Fibroblast of lung (primary cell): ENCODE measurements at places on chromosomes 13 and 19. TPM values are rescaled to one million over a fixed set of nuclear protein-coding genes. Genes with fewer than 3 reads are reported as not detected.

DNA sequence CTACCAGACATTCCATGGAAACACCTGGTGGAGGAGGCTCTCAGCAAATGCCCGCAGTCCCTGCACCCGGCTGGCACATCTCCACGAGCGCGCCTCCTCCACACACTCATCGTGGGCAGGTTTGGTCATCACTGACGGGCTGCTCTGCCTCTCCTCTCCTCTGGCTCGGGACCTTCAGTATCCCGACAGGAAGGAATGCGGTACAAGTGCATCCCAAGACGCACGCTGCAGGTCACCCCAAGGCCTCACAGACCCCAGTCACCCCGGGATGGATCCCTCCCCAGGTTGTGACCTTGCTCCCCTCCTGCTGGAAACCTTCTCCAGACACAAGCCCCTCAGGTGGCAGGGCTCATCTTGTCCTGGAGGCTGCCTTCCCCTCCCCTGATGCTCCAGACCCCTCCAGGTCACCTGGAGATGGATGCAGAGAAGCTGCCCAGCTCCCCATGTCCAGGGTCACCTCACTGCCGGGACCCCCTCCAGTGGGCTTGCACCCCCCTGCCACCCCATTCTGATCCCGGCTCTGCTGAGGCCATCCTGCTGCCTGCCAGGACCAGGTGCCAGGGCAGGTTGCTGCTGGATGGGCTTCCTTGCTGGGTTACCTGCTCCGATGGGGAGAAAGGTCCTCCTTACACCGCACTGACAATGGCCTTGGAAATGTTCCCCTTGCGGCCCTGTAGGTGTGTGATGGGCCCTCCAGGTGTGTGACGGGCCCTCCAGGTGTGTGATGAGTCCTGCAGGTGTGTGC, 29.9 kb downstream of the C13orf46 start:
- H3K4me1 ChIP-seq: peaks cover 9% of the 10 kb centered on the region
- H3K27me3 ChIP-seq: no peaks in the 10 kb centered on the region
- H3K4me3 ChIP-seq: no peak overlapping the region
- no peak overlapping the region for H3K27ac ChIP-seq

DNA sequence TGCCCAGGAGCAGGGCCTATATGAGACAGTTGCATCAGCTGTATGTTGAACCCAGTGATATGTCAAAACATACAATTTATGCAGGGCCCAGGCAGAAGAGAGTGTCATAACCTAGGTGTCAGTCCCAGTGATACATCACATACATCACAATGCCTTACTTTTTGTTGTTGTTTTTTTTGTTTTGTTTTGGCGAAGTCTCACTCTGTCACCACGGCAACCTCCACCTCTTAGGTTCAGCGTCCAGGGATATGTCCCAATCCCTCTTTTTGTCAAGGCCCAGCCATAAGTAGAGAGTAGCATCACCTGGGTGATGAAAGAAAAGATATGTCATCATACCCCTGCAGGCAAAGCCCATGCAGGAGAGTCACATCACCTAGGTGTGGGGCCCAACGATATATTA, 56.8 kb upstream of the ZNF730 start:
- no peaks in the 10 kb centered on the region for H3K27me3 ChIP-seq
- no peak for DNase-seq
- H3K4me3 ChIP-seq: no peak overlapping the region
- no peak overlapping the region for H3K27ac ChIP-seq

DNA sequence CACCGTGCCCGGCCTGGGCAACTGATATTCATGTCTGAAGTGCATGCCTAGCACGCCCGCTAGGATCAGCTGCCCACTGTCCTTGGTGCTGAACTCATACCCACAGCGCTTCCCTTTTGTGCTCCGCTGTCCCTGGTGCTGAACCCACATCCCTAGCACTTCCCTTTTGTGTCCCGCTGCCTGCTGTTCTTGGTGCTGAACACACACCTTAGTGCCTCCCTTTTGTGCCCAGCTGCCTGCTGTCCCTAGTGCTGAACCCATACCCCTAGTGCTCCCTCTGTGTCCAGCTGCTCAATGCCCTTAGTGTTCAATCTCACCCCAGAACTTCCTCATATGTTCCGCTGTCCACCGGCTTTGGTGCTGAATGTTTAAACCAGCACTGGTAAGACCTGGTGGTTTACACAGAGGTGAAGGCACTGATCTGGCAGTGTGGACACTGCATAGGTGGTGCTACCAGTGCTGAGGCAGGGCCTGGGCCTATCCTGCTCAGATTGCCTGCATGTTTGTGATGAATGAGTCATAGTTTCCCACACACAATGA, 26.3 kb upstream of the SIGLEC11 start:
- peaks cover 6% of the 10 kb centered on the region for H3K36me3 ChIP-seq
- no peak overlapping the region for H3K4me3 ChIP-seq
- H3K27ac ChIP-seq: no peak overlapping the region

- no peak overlapping the region for H3K27ac ChIP-seq
- H3K4me1 ChIP-seq: no peaks in the 10 kb centered on the region
- DNase-seq: no peak
Measured at GRCh38 chr13:99214232-99214631, 13.6 kb downstream of the UBAC2 start.

DNA sequence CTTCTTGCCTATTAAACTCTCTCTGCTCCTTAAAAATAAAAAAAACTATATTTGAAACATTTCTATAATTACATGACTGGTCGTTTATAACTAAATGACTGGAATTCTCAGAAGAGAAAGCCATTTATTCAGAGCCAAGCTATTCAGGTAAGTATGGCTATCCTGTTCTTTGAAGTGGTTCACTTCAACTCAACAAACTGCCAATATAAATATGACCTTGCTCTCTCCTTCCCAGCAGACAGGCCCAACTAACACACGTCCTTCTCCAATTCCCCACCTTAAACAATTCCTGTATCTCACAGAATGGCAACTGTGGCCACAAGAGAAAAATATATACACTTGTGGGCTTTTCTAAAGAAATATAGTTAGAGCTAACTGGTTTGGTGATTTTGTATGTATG, 153.9 kb downstream of the MIPEP start:
- no peak overlapping the region for H3K27ac ChIP-seq
- DNase-seq: no peak
- H3K4me1 ChIP-seq: no peaks in the 10 kb centered on the region
- H3K27me3 ChIP-seq: no peaks in the 10 kb centered on the region

CCDC61 gene
- 5.6 and 8.9 TPM in 2 replicates for total RNA-seq

DNA sequence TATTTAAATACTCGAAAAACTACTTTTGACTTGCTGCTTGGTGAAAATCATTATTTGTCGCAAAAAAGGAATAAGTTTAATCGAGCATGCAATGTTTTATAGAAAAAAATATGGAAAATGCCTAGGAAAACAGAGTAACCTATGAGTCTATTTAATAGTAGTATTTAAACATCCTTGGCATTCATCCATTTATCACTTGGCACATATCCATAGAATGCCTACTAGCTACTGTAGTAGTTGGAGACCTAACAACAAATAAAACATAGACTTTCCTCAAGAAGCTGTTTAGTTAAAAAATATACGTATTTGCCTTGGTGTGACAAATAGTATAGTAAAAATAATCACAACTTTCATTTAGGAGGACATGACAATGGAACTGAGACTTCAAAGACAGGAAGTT, 302.1 kb downstream of the DIAPH3 start:
- no peaks in the 10 kb centered on the region for H3K27me3 ChIP-seq
- no peaks in the 10 kb centered on the region for H3K36me3 ChIP-seq
- H3K4me3 ChIP-seq: no peak overlapping the region
- H3K27ac ChIP-seq: no peak overlapping the region
- H3K4me1 ChIP-seq: no peaks in the 10 kb centered on the region

SLITRK5 gene
- total RNA-seq: 0.17 and 0.26 TPM in 2 replicates

- no peaks in the 10 kb centered on the region for H3K36me3 ChIP-seq
- peaks cover 6% of the 10 kb centered on the region for H3K27me3 ChIP-seq
Measured at GRCh38 chr19:55156202-55157063, 1.1 kb downstream of the TNNI3 start.

DNA sequence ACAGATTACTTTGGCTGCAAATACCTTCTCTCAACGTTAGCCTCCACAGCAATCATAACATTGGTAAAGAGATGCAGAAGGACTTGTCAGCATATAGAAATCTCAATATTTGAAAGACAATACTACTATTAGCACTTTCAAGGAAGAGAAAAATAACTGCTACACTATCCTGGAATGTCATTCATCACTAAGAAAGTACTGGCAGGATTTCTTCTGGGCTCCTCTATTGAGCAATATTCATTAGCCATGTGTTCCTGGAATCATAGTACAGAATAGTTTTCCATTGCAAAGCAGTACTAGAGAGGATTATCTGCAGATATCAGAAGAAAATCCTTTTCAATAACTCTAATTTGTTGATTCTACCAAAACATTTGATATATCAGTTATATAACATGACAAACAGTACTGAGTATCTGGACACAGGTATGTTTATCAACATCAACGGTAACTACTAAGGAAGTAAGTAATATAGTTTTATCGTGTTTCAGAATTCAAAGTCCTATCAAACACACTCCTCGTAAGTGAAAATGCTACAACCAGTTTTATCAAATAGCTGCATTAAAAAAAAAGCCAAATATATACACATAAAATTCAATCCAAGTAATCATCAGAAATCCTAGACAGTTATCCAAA, 27.3 kb downstream of the INTS6 start:
- no peaks in the 10 kb centered on the region for H3K27me3 ChIP-seq
- H3K36me3 ChIP-seq: peaks cover 3% of the 10 kb centered on the region
- H3K4me1 ChIP-seq: no peaks in the 10 kb centered on the region
- DNase-seq: peak; percentile 65
- no peak overlapping the region for H3K4me3 ChIP-seq
- no peak overlapping the region for H3K27ac ChIP-seq
